ENCODE measurements at places on chromosomes 4 and X.
A peak's percentile ranks its signal among the peaks of the same experiment; 100 is the strongest.

GRCh38 chrX:64580605-64581004 is 185.4 kb upstream of the MTMR8 start:
- no peak for DNase-seq

DNA sequence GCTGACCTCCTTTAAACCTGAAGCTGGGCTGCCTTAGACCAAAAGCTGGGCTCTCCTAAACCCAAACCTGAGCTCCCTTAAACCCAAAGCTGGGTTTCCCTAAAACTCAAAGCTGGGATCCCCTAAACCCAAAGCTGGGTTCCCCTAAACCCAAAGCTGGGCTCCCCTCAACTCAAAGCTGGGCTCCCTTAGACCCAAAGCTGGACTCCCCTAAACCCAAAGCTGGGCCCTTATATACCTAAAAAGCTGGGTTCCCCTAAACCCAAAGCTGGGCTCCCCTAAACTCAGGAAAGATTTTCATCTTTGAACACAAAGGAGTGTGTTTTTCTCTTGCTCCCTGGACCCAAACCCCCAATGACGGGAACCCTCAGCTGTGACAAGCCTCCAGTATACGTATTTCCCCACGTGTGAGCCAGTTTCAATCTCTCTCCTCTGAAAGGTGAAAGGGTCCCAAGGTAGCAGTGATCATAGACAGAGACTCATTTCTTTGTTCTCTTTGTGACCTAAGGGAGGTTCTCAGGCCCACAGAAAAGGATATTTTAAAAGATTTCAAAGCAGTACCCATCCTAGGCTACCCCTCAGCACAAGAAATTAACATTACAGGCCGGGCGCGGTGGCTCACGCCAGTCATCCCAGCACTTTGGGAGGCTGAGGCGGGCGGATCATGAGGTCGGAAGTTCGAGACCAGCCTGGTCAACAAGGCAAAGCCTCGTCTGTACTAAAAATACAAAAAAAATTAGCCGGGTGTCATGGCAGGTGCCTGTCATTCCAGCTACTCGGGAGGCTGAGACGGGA is 31.3 kb upstream of the ASMTL start:
- no peak for DNase-seq

DNA sequence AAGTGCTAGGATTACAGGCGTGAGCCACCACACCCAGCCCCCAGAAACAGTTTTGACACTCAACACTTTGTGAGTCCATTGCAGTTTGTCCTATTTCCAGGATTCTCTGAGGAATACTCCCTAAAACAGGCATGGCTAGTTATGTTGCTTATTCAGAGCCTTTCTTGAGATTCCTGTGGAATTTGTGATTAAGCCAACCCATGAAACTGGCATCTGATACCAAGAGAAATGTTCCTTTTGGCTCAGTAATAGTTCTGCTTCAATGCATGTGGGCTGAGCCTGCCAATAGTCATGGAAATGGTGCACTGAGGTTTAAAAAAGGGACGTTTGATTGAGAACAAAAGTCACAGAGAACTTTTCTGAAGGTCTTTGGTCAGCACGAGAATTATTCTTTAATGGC is 241.7 kb downstream of the PPP1R2C start:
- DNase-seq, result no peak

DNA sequence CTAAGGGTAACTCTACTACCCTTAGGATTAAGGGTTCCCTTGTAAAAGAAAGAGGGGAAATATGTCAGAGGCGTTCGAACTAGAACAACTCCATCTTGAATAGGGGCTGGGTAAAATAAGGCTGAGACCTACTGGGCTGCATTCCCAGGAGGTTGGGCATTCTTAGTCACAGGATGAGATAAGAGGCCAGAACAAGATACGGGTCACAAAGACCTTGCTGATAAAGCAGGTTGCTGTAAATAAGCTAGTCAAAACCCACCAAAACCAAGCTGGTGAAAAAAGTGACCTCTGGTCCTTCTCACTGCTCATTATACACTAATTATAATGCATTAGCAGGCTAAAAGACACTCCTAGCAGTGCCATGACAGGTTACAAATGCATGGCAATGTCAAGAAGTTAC is 922.0 kb downstream of the DMD start:
- DNase-seq, result no peak

DNA sequence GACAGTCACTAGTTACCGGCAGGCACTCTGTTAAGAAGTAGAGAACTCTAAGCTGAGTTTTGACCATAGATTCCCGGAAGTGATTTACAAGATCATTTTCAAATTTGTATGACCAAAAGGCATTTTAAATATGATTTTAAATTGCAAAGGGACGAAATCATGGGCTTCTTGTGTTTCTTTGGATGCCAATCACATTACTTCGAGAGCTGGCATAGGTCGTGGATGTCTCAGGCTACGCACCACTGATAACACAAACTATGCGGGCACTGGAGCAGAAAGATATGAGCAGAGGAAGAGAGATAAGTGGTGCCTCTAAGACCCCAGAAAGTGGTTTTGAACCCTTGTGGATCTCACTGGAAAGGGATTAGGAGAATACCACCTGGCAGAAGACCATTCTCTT is 294.2 kb upstream of the FTHL17 start:
- DNase-seq, result no peak

GRCh38 chr4:26369581-26369980 is 48.8 kb downstream of the RBPJ start:
- no peak for DNase-seq

GRCh38 chr4:3293401-3294391 is 875 bp downstream of the RGS12 start:
- no peak for DNase-seq

GRCh38 chr4:60759518-60760245 is 440.4 kb upstream of the ADGRL3 start:
- no peak for DNase-seq

DNA sequence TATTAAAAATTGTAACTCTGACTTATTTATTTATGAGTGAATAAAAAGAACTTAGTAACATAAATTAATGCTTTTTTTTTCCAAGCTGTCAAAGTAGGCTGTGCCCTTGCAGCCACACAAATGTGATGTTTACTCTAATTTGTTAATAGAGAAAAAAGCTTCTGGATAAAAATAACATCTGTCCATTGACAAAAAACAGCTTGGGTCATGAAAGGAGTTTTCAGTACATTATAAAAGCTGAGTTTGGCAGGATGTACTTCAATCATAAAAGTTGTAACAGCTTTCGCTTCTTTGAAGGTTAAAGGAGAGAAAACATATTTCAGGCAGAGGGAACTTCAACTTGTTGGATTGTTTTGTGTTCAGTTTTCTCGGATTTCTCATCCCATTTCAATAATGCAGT is 105.6 kb downstream of the SLC4A4 start:
- DNase-seq, result no peak

DNA sequence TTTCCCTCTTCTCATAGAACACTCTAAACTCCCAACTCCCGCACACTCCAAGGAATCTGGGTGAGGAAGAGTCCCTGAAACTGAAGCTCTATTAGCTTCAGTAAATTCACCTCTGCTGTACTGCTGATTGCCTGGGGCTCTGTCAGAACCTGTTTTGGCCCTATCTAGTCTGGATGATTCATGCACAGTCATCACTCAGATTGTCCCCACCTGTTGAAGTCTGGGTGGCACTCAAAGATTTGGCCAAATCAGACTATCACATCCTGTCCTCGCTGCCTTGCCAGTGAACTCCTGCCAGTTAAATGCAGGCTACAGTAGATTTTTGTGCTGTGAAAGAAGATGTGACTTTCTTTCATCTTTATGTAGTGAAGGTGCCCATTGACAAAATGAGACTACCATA is 63.5 kb upstream of the EMCN start:
- DNase-seq, result no peak

- no peak for DNase-seq
Measured at GRCh38 chr4:82287720-82288119, 86.1 kb downstream of the HNRNPD start.

GRCh38 chr4:139847602-139848001 is 182.0 kb downstream of the MGST2 start:
- DNase-seq, result no peak

- no peak for DNase-seq
Measured at GRCh38 chr4:21888195-21888976, 60.2 kb downstream of the KCNIP4 start.

DNA sequence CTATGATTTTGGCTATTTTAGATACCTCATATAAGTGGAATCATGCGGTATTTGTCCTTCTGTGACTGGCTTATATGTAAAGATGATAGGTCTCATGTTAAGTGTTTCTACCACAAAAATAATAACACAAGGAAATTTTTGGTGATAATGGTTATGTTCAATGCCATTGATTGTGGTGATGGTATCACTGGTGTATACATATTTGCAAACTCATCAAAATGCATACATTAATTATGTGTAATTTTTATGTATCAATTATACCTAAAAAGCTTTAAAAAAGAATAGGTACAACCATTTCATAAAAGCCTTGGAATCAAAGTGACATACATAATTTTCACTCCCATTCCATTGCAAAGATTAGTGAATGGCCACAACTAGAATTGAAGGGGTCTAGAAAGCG is 178.3 kb upstream of the FMR1 start:
- DNase-seq, result no peak

- no peak for DNase-seq
Measured at GRCh38 chr4:174373821-174374220, 90.1 kb downstream of the CEP44 start.

- DNase-seq, result no peak
Measured at GRCh38 chrX:105314458-105314857, 94.0 kb upstream of the TEX13A start.

DNA sequence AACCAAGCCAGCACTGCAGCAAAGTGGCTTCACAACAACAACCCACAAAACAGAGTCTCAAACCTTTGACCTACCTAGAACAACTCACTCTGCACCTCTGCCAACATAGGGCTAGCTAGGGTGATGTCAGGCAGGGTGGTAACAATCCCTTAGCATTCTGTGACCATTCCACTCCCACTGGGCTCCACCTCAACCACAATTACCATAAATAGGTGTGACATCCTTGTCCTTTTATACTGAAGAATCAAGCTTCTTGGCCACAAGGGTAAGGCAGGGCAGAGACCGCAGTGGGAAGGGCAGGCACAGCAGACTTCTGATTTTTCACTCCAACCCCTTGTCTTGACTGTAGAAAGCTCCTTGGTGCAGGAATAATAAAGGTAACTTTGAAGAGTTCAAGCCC is 795.4 kb upstream of the DIAPH2 start:
- DNase-seq, result no peak

- no peak for DNase-seq
Measured at GRCh38 chr4:115360431-115360830, 247.0 kb upstream of the NDST4 start.

GRCh38 chr4:173264684-173265185 is 69.4 kb downstream of the HMGB2 start:
- peak; percentile 37 for DNase-seq

GRCh38 chrX:135396109-135396508 is 25.6 kb upstream of the SMIM10L2A start:
- no peak for DNase-seq

Measured in NCI-H2081 (cell line).